Stomach (tissue), 19 donors: ENCODE measurements at places on chromosomes 3 and 15. TPM values are rescaled to one million over a fixed set of nuclear protein-coding genes. Genes with fewer than 3 reads are reported as not detected.

Gene SNTN
- polyA plus RNA-seq = not detected

GRCh38 chr3:161177991-161178390 is 43.1 kb upstream of the NMD3 start:
- H3K4me1 ChIP-seq = no peaks in the 10 kb centered on the region
- H3K4me3 ChIP-seq = no peak overlapping the region
- no peak overlapping the region for H3K27ac ChIP-seq
- no peak for DNase-seq

DNA sequence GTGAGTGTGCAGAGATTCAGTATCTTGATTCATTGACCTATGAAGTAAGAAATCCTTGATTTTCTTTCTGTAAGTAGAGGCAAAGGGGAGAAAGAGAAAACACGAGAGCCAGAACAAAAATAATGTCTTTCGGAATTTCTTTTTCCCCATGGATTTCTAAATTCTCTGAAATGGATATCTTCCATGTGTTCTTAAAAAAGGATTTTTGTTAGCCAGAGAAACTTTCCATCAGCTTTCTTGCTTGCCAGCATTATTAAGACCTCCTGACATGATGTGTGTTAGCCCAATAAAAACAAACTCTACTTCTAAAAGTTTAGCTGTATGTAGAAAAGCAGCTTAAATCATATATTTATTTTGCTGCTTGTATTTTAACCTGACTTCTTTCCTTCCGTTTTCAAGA is 122.3 kb upstream of the AADACL2 start:
- H3K36me3 ChIP-seq = no peaks in the 10 kb centered on the region
- no peaks in the 10 kb centered on the region for H3K4me1 ChIP-seq
- DNase-seq = no peak
- H3K27ac ChIP-seq = no peak overlapping the region

DNA sequence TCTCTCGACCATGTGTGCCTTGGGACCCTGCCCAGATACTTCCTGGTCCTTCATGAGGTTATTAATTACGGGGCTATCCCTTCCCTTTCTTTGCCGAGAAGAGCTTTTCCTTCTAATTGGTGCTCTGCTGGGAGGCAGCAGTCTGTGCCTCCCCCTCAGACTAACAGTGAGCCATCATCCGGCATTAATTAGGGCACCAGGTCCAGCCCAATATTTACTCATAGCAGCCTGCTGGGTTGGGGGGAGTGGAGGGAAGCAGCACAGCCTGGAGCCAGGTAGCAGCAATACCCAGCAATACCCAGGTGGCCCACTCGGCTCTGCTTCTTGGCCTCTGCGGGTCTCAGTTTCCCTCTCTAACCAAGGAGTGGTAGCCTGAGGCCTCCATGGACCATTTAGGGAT is 20.1 kb downstream of the CACNA2D2 start:
- no peak overlapping the region for H3K27ac ChIP-seq
- no peak for DNase-seq
- H3K27me3 ChIP-seq = no peaks in the 10 kb centered on the region
- no peaks in the 10 kb centered on the region for H3K36me3 ChIP-seq

GRCh38 chr3:107188262-107188661 is 189.0 kb upstream of the CCDC54 start:
- no peak overlapping the region for H3K4me3 ChIP-seq
- no peak for DNase-seq
- no peak overlapping the region for H3K27ac ChIP-seq
- no peaks in the 10 kb centered on the region for H3K27me3 ChIP-seq
- H3K4me1 ChIP-seq = no peaks in the 10 kb centered on the region

DNA sequence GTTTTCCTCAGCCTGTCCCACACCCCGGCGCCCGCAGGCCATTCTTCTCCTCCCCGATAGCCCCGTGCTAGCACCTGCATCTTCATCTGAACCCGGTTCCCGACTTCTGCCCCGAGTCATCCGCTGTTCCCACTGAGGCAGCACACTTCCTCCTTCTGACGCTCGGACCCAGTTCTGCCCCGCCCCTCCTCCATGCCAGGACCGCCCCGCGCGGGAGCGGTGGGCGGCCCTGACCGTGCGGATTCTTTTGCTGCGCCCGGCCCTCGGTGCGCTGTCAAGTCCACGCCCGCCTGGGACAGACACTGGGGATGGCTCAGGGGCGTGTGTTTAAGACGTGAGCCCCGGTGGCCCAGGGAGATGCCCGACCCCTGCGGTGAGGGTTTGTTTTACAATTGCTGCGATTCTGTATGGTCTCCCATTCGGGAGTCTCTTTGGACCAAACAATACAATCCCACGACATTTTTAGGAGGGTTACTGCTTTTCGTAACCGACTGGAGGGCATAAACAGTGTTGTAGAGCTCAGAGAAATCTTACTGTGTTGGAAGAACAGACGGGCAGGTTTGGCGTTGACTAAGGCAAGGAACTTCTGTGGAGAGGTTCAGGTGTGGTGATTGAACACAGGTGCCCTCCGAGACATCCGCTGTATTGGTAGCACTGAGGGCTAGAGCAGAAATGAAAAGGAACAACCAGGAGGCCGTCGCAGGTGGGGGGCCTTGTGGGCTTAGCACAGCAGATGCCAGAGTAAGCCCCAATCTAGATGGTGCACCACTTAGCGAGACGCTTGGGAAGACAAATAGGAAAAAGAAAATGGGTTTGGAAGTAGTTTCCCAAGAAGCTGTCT is 716 bp downstream of the PTPN23 start:
- peak overlapping the region; percentile 77 for H3K4me3 ChIP-seq
- no peaks in the 10 kb centered on the region for H3K27me3 ChIP-seq
- H3K4me1 ChIP-seq = peaks cover 48% of the 10 kb centered on the region
- peak; percentile 82 for DNase-seq
- H3K27ac ChIP-seq = peak overlapping the region; percentile 95
- no peaks in the 10 kb centered on the region for H3K36me3 ChIP-seq

Gene ROPN1
- 0.15 TPM for polyA plus RNA-seq

Gene BLM
- 2.9 TPM for polyA plus RNA-seq

- peaks cover 38% of the 10 kb centered on the region for H3K4me1 ChIP-seq
- no peaks in the 10 kb centered on the region for H3K36me3 ChIP-seq
- no peak overlapping the region for H3K27ac ChIP-seq
- no peak for DNase-seq
- H3K4me3 ChIP-seq = no peak overlapping the region
Measured at GRCh38 chr15:41975669-41976068, 3.3 kb upstream of the EHD4 start.

DNA sequence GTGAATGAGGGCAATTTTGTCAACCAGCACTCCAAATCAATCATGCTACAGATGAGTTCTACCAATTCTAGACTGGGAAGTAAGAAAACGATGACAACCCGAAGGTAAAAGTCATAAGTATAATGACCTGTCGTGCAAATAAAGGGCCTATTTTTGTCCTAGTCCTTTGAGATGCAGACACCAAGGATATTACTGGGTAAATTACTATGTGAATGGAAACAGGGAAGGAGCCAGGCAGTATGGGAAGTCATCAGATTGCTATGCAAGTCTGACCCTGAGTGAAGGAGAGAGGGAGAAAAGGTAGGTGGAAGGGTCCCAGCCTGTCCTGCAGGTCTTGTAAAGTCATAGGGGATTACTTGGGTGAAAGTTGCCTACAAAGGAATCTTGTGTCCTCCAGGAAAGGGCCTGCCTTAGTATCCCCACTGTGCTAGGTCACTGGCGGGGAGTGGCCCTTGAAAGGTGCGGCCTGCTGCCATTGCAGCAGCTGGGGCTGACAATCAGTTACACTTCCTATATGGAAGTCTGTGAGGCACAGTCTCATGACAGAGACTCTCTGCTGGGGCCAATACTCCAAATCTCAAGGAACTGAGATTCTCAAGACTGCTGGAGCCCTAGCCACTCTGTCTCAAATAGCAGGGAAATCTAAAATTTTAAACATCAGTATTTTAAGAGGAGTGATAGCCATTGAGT is 149.9 kb upstream of the SLC2A2 start:
- no peak for DNase-seq
- peaks cover 31% of the 10 kb centered on the region for H3K4me1 ChIP-seq
- H3K27ac ChIP-seq = peak overlapping the region; percentile 53
- no peaks in the 10 kb centered on the region for H3K27me3 ChIP-seq
- no peak overlapping the region for H3K4me3 ChIP-seq

GRCh38 chr3:187006864-187007630 is 76.7 kb downstream of the ST6GAL1 start:
- DNase-seq = no peak
- no peak overlapping the region for H3K4me3 ChIP-seq
- no peaks in the 10 kb centered on the region for H3K27me3 ChIP-seq

Gene SLC28A1
- not detected for polyA plus RNA-seq

- H3K27ac ChIP-seq = no peak overlapping the region
- H3K36me3 ChIP-seq = no peaks in the 10 kb centered on the region
- no peaks in the 10 kb centered on the region for H3K27me3 ChIP-seq
- peaks cover 8% of the 10 kb centered on the region for H3K4me1 ChIP-seq
Measured at GRCh38 chr3:94246171-94246570, 183.3 kb downstream of the NSUN3 start.

DNA sequence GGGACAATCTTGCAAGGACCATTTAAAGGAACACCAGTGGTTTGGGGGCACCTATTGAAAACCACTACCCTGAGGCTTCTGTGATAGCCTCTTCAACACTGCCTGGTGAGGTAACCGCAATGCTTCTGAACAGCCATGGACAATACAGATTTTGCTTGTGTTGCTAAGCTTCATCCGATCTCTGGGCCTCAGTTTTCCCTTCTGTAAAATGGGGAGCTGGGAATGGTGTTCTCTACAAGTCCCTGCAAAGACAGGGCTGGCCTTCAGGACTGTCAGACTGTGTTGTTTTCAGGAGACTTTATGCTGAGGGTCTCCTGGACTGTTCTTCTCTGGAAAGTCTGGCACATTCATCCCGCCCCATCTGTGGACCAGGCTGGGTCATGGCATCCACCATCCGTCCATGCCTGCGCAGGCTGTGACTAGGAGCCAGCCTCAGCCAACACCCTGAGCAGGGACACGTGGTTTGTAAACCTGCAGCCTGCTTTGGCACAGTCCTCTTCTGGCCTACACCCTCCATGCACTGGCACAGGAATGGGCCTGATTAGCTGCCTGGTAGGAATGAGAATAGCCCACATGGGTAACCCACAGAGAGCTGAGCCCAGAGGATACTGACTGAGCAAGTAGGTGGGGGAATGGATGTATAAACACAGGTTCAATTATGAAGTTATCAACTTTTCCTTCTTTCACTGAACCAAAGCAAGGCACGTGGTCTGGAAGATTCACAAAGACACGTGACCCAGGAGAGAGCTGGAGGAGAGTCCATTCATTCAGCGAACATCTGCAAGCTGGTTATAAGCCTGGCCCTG is 55.3 kb downstream of the ROPN1B start:
- DNase-seq = no peak
- no peaks in the 10 kb centered on the region for H3K4me1 ChIP-seq
- H3K36me3 ChIP-seq = peaks cover 62% of the 10 kb centered on the region
- H3K27ac ChIP-seq = no peak overlapping the region
- H3K4me3 ChIP-seq = no peak overlapping the region

DNA sequence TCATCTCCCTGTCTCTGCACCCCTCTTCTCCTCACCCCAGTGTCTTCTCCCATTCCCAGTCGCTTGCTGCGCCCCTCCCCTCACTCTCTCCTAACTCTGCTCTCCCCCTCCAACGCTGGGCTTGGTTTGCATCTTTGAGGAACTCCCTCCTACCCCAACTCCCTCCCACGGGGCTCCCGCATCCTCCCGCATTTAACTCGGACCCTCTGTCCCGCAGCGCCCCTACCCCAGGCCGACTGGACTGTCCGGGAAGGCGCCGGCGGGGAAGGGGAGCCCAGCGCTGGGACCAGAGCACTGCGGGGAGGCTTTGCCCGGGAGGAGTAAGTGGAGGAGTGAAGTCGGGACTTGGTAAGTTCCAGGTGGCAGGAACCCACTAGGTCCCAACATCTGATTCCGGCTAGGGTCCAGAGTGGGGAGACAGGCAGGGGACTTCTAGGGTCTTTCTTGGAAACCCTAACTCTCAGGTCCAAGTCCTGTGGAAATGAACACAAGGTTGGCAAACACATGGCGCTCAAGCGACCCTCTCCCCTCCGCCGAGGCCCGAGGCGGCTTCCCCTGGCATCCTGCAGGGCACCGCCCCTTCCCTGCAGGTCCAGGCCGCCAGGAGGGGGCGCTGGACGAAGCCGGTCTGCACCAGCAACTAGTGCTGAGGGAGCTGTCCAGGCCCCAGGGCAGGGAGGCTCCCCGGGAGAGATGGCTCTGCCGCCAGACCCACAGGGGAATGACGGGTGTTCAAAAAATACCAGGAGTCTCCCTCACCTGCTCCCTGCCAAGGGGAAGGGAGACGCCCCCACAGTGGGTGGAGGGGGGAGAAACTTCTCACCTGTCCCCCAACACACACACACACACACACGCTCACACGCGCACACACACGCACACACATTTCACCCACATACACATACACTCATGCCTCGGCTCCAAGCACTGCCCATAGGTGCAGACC is 53.2 kb downstream of the LHFPL4 start:
- H3K4me3 ChIP-seq = no peak overlapping the region
- peak; percentile 60 for DNase-seq
- peaks cover 16% of the 10 kb centered on the region for H3K4me1 ChIP-seq
- H3K27me3 ChIP-seq = peaks cover 44% of the 10 kb centered on the region
- no peaks in the 10 kb centered on the region for H3K36me3 ChIP-seq

DNA sequence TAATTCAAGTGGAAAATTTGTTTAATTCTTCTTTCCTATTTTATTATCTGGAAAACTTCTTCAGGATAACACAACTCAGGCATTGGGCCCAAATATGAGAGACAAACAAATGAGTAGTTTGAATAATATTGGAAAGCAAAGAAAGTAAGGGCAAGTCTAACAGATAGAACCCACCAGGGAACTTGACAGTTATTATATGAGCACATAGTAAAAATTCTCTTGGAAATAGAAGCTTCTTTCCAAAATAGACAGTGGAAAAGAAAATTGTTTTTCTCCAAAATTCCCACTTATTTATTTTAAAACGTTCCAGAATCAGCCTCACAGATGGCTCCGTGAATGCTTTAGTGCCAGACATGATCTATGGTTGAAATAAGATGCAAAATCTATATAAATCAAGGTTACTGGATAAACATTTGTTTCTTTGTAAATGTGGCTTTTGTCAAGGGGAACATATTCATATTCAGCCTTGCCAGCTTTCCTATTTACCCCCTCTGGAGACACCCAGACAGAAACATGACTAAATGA is 23.9 kb downstream of the LDHAL6B start:
- H3K27me3 ChIP-seq = no peaks in the 10 kb centered on the region
- H3K4me3 ChIP-seq = no peak overlapping the region
- no peak for DNase-seq
